ENCODE measurements at places on chromosomes 7 and 10. TPM values are rescaled to one million over a fixed set of nuclear protein-coding genes. Genes with fewer than 3 reads are reported as not detected.

OPN1SW gene
- total RNA-seq: not detected

LRRTM3 gene
- under 0.01 TPM for total RNA-seq

CADPS2 gene
- 14.4 TPM for total RNA-seq

UBTD1 gene
- 31.4 TPM for total RNA-seq

LRRC4 gene
- not detected for total RNA-seq

HOXA11 gene
- under 0.01 TPM for total RNA-seq

ADIRF gene
- 69.4 TPM for total RNA-seq

COPG2 gene
- 26.2 TPM for total RNA-seq

WNT8B gene
- total RNA-seq: not detected

CDK6 gene
- total RNA-seq: 38.3 TPM

SPAM1 gene
- not detected for total RNA-seq

RPEL1 gene
- 0.19 TPM for total RNA-seq

ETV1 gene
- 14.1 TPM for total RNA-seq

CCDC3 gene
- 4.5 TPM for total RNA-seq

KIAA1549 gene
- 0.56 TPM for total RNA-seq

SPDYE9 gene
- not detected for total RNA-seq

MGAM2 gene
- total RNA-seq: not detected

PTN gene
- total RNA-seq: 8.2 TPM

TUBAL3 gene
- total RNA-seq: not detected

BMPER gene
- 39.5 TPM for total RNA-seq

OR6V1 gene
- not detected for total RNA-seq

NAT16 gene
- total RNA-seq: not detected

PVRIG gene
- total RNA-seq: 0.19 TPM

CTTNBP2 gene
- total RNA-seq: 0.28 TPM

OR2F2 gene
- total RNA-seq: not detected

GIMAP4 gene
- total RNA-seq: 0.56 TPM

TAC1 gene
- not detected for total RNA-seq

ACTR3C gene
- 0.19 TPM for total RNA-seq

TWIST1 gene
- 39.5 TPM for total RNA-seq

GPR146 gene
- 9.0 TPM for total RNA-seq

NUTM2B gene
- 0.28 TPM for total RNA-seq

SYNPO2L gene
- under 0.01 TPM for total RNA-seq

FAM237B gene
- under 0.01 TPM for total RNA-seq

LIPK gene
- total RNA-seq: not detected

CHST15 gene
- total RNA-seq: 1.7 TPM

CBX3 gene
- total RNA-seq: 150 TPM

RSBN1L gene
- 14.8 TPM for total RNA-seq

HYAL4 gene
- not detected for total RNA-seq

TRIM50 gene
- not detected for total RNA-seq

LRRN3 gene
- 10.5 TPM for total RNA-seq

CPN1 gene
- total RNA-seq: not detected

ITPRID1 gene
- not detected for total RNA-seq

TRDMT1 gene
- total RNA-seq: 5.6 TPM
